ENCODE measurements at places on chromosomes 3 and 15.

GRCh38 chr15:74543583-74543982 lies 2.6 kb downstream of the ARID3B start:
- DNase-seq, result no peak

- no peak for DNase-seq
These were observed 80.7 kb downstream of the SEC22A start for GRCh38 chr3:123282461-123282860.

GRCh38 chr3:43194490-43195114 lies 88.7 kb upstream of the POMGNT2 start:
- no peak for DNase-seq

GRCh38 chr15:38504680-38505467 lies 50.9 kb downstream of the FAM98B start:
- no peak for DNase-seq

DNA sequence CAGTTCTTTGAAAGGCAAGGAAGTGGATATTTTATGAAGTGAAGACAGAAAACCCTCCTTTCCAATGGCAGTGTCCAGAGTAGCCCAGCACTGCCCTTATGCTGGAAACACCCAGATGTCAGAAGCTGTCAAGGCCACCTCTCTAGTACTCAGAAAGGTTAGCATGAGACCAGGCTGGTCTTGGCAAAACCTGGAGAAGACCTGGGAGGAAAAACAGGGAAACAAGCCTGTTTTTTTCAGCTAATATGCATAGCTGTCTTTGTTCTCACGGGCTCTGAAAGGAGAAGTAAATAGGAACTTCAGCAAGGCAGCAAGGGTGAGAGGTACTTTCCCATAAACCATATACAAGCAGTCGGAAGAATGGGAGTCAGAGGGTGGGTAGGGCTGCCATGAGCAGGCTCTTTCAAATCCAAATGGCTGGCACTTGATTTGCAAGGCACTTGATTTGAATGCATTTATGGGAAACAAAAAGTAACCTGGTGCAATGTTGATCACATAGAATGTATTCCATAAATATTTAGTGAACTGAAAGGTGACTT lies 55.8 kb downstream of the HEG1 start:
- DNase-seq, result no peak

- DNase-seq, result no peak
These were observed 140.8 kb downstream of the SMAD6 start for GRCh38 chr15:66842710-66843441.

DNA sequence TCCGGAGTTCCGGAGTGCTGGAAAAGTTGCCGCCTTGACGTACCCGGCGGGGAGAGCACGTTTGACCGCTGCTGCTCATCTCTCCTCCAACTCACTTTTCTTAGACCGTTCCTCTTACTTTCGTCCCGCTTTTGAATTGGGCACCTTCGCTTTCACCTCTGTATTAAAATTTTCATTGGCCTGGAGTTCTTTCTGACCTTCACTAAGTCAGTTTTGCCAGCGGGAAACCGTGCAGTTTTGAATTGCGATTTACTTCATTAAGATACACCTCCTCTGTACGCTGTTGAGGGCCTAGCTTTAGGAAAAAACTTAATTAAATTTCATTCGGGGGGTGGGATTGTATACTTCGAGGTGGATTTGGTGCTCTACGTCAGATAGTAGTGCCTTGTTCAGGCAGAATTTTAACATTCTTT lies 1.3 kb downstream of the GMPS start:
- no peak for DNase-seq

- no peak for DNase-seq
These were observed 48.2 kb upstream of the SLC41A3 start for GRCh38 chr3:126131881-126132750.

GRCh38 chr15:64507293-64507802 lies 47.0 kb downstream of the ZNF609 start:
- DNase-seq, result no peak

DNA sequence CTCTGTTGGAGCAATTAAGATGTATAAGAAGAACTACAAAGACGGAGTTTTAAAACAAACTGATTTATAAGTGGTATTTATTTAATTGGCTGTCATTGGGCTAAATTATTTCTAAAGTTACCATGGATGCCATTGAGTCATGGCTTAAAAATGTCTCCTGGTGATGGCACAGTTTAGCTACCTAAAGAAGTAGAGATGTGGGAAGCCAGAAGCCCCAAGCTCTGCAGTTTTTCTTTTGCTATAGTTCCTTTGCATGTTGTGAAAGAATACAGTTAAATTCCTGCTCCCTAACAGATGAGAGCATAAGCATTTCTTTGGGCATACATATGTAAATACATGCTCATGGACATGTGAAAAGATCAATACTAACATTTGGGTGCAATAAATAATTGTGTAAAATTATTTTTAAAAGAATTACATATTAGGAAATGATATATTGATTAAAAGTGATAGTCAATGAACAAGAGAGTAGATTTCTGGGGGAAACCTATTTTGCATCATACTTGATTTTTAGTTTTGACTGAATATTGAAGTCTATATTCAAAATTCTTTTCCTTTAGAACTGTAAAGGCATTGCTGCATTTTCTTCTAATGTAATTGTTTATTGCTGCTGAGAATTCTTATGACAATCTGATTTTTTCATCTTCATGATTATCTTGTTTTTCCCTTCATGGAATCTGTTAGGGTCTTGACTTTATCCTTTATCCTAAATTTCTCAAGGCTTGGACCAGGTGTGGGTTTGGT lies 2.1 kb downstream of the OPA1 start:
- no peak for DNase-seq

Data from NCI-H1092 (cell line).